ENCODE measurements at places on chromosomes 3 and 15.

GRCh38 chr3:12490547-12490946 lies 6.3 kb downstream of the TSEN2 start:
- DNase-seq, result no peak

- DNase-seq, result no peak
These were observed 132.7 kb downstream of the KLF13 start for GRCh38 chr15:31459400-31459748.

DNA sequence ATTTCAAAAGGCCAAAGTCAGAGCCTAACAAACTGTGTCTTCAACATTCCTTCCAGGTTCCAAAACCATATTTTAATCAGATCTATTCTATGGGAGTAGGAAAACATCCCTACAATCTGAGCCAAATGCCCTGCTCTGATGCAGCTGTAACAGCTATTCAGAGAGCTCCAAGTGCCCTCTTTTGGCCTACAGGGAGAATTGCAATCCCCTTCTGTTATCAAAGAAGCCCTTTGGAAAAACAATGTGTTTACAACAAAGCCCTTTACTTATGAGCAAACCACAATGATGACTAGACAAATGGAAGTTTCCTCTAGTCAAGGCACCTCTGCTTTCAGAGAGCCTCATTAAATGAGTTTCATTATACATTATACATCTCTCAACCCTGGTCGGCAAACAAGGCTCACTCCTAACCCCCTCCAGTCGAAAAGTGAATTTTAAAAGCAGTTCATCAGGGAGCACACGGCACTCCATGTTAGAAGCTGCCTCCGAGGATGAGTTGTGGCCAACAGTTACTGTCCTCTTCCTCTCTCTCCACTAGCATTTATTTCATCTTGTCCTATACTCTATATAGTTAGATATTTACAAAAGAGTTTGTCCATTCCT lies 42.6 kb upstream of the TMCO5A start:
- peak; percentile 9 for DNase-seq

DNA sequence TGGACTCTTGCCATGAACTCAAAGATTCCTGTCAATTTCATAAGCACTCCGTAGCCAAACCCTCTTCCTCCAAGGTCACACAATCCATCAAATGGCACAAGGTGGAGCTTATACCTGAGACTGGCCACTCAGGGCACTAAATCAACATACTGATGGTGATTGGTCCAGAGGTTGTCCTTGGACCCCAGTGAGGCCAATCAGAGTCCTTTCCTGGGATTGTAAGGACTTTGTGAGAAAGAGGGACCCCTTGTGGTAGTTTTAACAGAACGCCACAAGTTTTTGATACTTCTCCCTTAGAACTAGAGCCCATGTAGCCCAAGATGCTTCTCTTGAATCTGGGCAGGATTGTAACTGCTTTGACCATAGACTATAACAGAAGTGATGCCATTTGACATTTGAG lies 44.4 kb upstream of the LARS2 start:
- no peak for DNase-seq

- no peak for DNase-seq
These were observed 61.1 kb downstream of the KCNMB2 start for GRCh38 chr3:178597371-178597770.
